GM06990 (cell line): ENCODE measurements at places on chromosomes 6 and 20.

- DNase-seq, result no peak
Observed at GRCh38 chr6:109760208-109760607, 69.1 kb downstream of the FIG4 start.

GRCh38 chr6:160135907-160136655, 14.5 kb downstream of the SLC22A1 start:
- DNase-seq, result no peak

DNA sequence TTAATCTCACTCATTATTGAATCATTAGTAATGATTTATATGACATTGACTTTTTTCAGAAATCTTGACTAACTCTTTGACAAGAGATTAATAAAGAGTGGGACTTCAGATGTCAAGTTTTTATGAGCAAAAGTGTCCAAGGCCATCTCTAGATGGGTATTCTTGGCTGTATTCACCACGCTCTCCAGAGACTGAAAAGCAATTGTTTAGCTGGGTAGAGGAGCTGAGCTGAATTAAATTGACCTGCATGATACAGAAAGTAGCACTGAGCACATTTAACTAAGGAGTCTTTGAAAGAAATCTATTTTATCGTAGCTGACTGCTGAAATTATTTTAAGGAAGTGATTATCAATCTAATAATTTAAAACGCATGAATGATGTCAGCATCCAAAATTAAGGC, 89.4 kb downstream of the LINC00237 start:
- DNase-seq, result no peak

DNA sequence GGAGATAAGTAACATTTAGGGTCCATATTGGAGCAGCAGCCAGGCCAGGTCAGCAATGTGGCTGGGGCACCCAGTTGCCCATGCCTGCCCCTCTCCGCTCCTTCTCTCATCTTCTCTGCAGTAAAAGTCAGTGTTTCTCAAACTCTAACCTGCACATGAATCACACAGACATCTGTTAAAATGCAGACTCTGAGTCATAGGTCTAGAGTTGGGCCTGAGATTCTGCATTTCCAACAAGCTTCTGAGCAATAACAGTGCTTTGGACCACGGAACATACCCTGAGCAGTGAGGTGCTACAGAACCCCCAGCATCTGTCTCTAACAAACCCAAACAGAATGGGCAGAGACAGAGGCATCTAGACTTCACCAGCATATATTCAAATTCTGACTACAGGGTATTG, 10.1 kb downstream of the PHF10 start:
- DNase-seq, result no peak

GRCh38 chr20:3328501-3328900, 79.0 kb downstream of the DNAAF9 start:
- DNase-seq, result no peak

DNA sequence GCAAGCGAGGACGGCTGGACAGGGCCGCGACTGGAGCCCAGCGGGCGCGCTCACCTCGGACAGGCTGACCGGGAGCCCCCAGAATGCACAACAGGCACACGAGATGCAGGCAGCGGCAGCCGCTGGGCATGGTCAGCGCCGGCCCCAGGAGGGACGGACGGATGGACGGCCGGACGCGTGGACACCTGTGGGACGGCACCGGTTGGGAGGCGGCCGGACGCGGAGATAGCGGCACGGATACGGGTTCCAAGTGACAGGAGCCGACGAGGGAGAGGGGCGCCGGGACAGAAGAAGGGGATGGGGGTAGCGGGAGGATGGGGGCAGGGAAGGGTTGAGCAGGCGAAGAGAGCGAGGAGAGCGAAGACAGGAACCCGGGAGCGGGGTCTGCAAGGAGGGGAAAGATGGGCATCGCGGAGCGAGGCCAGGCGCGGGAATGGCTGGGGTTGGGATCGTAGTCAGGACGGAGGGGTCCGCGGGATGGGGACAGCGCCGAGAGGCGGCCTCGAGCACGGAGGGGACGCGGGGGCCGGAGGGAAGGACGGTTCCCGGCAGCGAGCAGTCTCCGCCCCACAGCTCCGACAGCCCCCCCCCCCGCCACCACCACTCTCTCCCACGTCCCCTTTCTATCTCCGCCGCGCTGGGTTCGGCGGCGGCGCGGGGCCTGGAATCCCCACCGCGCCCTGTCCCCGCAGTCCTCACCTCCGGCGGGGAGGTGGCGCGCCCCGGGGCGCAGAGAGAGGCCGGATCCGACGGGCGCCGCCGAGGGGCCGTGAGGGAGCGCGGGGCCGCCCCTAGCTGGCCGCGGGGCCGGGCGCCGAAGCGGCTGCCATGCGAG, 435 bp downstream of the DLK2 start:
- peak; percentile 36 for DNase-seq

- DNase-seq, result no peak
Observed at GRCh38 chr20:22914291-22914690, 120.8 kb upstream of the SSTR4 start.

DNA sequence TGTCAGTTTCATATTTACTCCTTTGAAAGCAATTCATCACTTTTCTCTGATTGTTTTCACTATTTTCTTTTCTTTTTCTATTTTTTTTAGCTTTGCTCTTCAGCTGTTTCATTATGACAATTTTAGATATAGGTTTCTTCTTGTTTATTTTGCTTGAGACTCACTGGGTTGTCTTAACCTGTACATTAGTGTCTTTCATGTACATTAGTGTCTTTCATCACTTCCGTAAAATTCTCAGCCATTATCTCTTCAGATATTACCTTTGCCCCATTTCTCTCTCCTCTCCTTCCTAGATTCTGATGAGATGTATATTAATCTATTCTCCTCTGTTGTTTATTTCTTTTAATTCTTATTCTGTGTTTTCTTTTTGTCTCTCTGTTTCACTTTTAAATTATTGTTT, 14.5 kb upstream of the TBPL1 start:
- no peak for DNase-seq

DNA sequence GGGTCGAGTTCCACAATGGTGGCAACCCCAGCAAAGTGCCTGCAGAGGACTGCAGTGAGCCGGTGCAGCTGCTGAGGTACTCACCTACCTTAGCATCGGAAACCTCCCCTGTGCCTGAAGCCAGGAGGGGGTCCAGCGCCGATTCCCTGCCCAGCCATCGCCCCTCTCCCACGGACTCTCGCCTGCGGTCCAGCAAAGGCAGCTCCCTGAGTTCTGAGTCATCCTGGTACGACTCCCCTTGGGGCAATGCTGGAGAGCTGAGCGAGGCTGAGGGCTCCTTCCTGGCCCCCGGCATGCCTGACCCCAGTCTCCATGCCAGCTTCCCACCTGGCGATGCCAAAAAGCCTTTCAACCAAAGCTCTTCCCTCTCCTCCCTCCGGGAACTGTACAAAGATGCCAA, 134.1 kb upstream of the CLDN20 start:
- no peak for DNase-seq

GRCh38 chr20:22303523-22303922, 280.8 kb downstream of the FOXA2 start:
- DNase-seq, result no peak

GRCh38 chr6:132443206-132443605, 41.9 kb upstream of the MOXD1 start:
- DNase-seq, result no peak

DNA sequence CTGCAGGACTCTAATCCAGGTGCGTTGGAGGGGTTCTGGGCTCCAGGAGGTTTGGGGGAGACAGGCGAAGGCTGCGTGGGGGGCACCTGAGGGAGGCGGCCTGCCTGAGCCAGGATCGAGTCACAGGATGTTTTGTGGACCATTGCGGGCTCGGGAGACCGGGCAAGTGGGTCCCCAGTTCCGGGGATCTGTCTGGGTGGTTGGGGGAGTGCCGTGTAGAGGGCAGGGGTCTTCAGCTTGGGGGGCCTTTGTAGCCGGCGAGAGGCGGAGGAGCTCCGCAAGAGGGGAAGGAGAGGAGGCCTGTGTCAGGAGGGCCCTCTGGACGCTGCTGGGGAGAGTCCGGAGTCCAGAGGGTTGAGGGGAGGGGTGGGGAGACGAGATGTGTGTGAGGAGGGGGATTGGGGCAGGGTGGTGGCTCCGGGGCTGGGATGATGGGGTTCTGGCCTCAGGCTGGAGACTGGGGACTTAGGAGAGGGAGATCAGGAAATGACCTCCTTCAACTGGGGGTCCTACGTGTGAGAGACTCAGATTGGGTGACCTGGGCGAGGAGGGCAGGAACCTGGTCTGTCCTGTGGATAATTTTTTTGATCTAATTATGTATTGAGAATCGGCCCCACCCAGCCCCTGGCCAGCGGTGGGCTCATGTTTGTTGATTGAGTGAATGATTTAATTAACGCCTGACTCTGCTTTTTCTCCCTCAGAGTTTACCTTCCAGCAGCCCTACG, 505 bp downstream of the SNAI1 start:
- DNase-seq, result no peak

GRCh38 chr6:16688984-16689636, 72.2 kb downstream of the ATXN1 start:
- no peak for DNase-seq

DNA sequence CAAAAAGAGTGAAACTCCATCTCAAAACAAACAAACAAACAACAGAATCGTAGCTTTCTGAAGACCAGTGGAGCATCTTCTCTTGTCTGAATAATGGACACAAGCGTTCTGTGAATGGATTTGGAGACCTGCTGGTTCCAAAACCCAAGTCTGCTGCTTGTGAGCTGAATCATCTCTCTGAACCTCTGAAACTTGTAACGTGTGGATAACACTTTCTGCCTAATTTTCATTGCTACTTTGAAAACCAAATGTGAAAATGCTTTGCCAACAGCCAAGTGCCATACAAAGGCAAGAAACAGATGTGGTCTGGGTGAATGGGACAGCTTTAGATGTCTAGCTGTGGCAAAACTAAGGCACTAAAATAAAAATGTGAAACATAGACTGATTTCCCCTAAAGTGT, 44.3 kb downstream of the PHACTR1 start:
- no peak for DNase-seq

DNA sequence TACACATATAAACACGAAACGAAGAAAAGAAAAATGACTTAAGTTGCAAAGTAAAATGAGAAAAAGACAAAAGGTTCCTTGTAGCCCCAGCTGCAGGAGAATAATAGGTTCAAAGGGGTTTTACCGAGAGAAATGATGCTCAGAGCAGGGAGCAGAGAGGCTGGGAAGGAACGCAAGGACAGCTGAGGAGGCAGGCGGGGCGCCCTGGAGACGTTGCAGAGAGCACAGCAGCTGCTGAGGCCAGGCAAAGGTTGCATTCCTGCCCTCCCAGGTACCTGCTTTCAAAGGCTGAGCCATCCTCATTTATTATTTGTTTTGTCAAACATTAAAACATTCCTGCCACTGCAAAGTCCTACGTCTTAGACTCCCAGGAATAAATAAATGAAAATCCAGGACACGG, 16.2 kb upstream of the VAPB start:
- DNase-seq, result no peak

- no peak for DNase-seq
Observed at GRCh38 chr6:116060572-116061283, at the start of gene FRK. Gene FRK, minus strand, starts transcription at chr6:116060891. Its CDS starts 580 bp downstream, at chr6:116060311.

DNA sequence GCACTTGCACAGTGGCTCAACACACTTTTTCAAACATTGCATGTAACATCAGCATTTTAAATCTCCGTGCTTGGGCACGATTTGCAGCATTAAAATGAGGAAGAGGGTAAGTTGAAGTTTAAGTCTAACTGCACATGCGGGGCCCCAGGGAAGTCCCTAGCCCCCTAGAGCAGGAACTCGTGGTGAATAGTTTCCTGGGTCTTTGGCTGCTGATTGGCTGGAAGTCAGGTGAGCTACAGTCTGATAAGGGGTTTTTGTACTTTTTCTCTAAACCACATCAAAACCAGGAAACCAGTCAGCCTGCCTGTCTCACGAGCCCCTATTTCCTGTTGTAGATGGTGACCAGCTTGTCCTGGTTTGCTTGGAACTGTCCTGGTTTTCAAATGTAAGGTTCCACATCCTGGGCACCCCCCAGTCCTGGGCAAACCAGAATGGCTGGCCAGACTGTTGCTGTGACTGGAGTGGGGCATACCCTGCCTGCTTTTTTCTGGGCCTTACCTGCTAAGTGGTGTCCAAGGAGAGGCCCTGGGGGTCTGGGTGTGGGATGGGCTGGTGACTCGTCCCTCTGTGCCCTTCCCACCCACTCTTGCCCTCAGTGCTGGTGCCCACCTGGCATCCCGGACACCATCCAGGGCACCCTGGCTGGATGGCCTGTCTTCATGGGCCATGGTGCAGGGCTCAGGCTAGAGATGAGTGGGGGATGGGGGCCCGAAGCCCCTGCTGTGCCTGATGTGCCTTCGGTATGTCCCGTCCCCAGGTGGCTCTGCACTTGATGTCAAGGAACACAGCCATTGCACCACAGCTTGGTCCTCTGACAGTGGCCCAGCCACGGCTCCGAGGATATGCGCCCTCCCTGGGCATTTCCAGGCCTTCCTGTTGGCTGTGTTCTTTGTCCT, 31.8 kb downstream of the SUN5 start:
- peak; percentile 77 for DNase-seq

GRCh38 chr6:114125576-114125975, 154.6 kb upstream of the HDAC2 start:
- no peak for DNase-seq

DNA sequence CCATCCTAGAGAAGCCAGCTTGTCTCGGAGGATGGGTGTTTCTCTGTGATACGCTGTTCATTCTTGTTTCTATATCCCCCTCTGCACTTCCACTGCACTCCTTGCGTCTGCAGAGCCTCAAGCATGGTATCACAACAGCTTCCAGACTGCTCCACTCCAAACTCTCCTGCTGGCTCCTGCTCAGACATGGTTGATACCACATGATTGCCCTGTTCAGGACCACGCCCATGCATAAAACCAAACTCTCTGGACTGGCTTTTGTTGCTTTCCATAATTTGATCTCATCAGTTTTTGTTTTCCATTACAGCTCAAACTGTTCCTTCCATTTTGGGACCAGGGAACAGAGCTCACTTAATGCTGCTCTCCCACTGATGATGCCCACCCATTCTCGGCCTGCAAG, 30.0 kb upstream of the SMIM29 start:
- no peak for DNase-seq

- no peak for DNase-seq
Observed at GRCh38 chr20:39823224-39823623, 861.1 kb downstream of the DHX35 start.

DNA sequence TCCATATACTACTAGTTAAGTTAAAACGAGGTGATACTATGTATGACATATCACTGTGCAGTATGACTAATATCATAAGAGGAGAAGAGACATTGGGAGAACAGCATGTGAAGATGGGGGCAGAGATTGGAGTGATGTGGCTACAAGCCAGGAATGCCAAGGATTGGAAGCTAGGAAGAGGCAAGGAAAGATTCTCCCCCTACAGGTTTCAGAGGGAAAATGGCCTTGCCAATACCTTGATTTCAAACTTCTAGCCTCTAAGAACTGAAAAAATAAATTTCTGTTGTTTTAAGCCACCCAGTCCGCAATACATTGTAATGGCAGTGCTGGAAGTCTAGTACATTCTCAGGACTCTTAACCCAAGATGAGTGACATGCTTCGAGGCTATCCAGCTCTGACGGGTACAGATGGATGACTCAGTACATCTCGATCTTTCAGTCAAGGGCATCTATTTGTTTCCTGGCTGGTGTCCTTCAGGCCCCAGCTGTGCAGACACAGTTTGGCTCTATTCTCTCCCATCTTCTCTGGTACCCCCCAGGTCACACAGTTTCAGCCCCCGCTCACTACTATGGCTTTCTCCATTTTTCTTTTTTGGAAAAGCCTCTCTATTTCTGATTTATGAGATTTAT, 55.5 kb upstream of the THEMIS start:
- no peak for DNase-seq

- DNase-seq, result no peak
Observed at GRCh38 chr6:108118810-108119768, 44.5 kb upstream of the OSTM1 start.

- no peak for DNase-seq
Observed at GRCh38 chr6:5712349-5713215, 294.1 kb downstream of the NRN1 start.

GRCh38 chr20:44835116-44835515, 24.8 kb upstream of the RIMS4 start:
- DNase-seq, result no peak

- DNase-seq, result no peak
Observed at GRCh38 chr6:82144852-82145340, 102.6 kb downstream of the IBTK start.
